ENCODE measurements at places on chromosomes 3 and 15. TPM values are rescaled to one million over a fixed set of nuclear protein-coding genes. Genes with fewer than 3 reads are reported as not detected.
A peak's percentile ranks its signal among the peaks of the same experiment; 100 is the strongest.

Gene CSPG5
- 2.4 TPM for total RNA-seq

Gene SST
- total RNA-seq = not detected

Gene SECISBP2L
- total RNA-seq = 53.6 TPM

Gene PPIB
- 202 TPM for total RNA-seq

Gene IL5RA
- 0.43 TPM for total RNA-seq

DNA sequence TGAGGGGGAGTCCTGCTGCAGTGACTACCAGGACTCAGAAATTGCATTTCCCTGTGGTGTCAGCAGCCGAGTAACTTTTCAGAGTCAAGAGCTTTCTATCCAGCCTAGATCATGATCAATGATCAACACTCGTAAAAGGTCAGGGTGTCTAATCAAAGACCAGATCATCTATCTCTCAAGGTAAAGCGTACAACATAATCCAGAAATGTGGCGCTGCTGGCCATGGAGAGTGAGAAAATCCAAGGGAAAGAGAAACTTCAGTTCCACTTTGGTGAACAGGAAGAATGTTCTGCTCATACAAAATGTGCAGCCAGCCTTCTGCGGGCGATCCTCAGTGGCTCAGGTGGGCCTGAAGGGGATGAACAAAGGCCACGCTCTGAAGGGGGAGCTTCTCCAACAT, 1005.8 kb upstream of the NR2F2 start:
- no peaks in the 10 kb centered on the region for H3K27me3 ChIP-seq
- no peak overlapping the region for H3K4me3 ChIP-seq
- peak overlapping the region; percentile 96 for H3K27ac ChIP-seq
- no peaks in the 10 kb centered on the region for H3K36me3 ChIP-seq
- DNase-seq = no peak

DNA sequence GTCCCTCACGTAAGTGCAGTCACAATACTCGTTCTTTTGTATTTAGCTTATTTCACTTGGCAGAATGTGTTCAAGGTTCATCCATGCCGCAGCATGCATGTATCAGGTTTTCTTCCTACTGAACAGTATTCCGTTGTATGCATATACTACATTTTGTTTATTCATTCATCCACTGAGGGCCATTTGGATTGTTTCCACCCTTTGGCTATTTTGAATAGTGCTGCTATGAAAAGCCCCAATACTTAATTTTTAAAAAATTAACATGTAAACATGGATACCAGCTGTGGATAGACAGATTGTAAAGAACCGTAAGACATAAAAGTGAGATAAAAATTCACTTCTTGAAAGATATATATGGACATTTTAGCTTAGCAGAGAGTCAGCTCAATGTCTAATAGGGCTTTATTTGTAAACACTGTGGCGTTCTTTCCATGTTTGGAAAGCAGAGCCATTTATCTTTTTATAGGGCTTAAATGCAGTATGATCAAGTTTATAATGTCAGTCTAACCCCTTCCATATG, 115.9 kb downstream of the VPS8 start:
- H3K27ac ChIP-seq = no peak overlapping the region
- no peaks in the 10 kb centered on the region for H3K27me3 ChIP-seq
- H3K4me3 ChIP-seq = no peak overlapping the region
- no peaks in the 10 kb centered on the region for H3K4me1 ChIP-seq

DNA sequence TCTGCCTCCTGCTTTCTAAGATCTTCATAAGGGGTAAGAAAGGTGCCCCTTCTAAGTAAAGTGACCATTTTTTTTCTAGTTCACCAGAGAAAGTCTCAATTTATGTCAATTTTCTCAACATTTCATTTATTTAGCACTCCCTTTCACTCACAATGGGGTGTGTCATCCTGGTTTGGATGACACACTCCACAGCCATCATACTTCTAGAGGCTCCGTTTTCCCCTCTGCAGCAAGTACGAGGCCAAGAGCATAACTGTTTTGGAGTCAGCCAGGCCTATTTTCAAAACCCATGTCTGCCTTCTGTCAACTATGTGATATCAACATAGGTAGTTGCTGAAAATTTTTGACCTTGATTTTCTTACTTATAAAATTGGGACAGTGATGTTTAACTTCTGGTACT, 703.2 kb downstream of the NLGN1 start:
- H3K27me3 ChIP-seq = no peaks in the 10 kb centered on the region
- H3K4me1 ChIP-seq = no peaks in the 10 kb centered on the region
- no peak overlapping the region for H3K4me3 ChIP-seq

DNA sequence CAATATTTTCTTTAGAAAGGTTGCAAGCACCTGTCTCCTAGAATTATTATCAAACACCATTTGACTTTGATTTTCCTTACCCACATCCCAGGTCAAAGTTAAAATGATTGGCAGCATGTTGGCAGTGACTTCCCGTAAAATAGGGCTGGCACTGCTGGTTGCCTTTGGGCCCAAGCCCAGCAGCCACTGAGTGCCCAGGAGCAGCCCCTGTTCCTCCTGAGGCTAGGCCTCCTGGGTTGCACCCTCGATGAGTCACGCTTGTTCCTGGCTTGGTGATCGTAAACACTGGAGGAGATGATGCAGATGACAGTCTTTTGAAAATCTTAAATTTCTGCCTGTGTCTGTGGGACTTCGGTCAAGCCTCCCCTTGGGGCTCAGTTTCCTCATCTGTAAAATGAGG, 290.0 kb downstream of the TLE3 start:
- H3K27me3 ChIP-seq = no peaks in the 10 kb centered on the region
- no peak overlapping the region for H3K27ac ChIP-seq
- H3K4me3 ChIP-seq = no peak overlapping the region

GRCh38 chr3:152667267-152667666, 167.7 kb upstream of the P2RY1 start:
- H3K4me3 ChIP-seq = no peak overlapping the region
- no peaks in the 10 kb centered on the region for H3K4me1 ChIP-seq
- no peaks in the 10 kb centered on the region for H3K36me3 ChIP-seq
- no peak for DNase-seq

GRCh38 chr3:101252307-101252706, 68.1 kb downstream of the IMPG2 start:
- no peaks in the 10 kb centered on the region for H3K36me3 ChIP-seq
- H3K27ac ChIP-seq = no peak overlapping the region
- no peak overlapping the region for H3K4me3 ChIP-seq
- H3K4me1 ChIP-seq = no peaks in the 10 kb centered on the region
- no peaks in the 10 kb centered on the region for H3K27me3 ChIP-seq

DNA sequence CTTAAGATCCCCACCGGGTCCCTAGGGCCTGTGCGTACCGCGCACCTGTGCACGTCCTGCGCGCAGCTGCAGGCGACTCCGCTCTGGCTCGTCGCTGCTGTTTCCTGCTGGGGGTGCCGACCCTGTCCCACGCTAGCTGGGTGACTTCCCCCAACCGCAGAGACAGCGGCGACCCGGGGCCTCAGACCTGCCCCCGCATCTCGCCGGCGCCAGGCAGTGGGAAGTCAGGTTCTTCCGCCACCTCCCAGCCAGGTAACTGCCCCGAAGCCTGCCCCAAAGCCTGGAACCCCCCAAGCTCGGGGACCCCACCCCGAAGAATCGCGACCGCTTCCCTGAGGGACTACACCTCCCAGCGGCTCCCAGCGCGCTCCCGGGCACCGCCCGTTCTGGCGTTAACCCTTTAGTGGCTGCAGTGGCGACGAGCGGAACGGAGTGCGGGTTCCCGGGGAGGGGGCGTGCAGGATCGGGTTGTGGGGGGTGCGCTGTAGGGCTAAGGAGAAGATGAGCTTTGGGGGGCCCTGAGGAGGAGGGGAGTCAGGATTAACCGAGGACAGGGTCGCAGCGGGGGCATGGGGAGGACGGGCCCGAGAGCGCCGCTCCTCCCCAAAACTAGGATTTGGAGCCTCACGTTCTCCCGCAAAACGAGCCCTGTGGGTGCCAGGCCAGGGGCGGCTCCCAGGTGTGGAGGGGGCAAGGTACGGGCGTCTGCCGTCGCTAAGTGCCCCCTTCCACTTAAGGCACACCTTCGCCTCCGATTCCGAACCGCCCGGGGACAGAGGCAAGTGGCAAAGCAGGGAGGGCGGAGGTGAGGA, 589 bp downstream of the NEIL1 start:
- H3K27me3 ChIP-seq = no peaks in the 10 kb centered on the region
- H3K4me3 ChIP-seq = peak overlapping the region; percentile 69
- no peak overlapping the region for H3K27ac ChIP-seq
- peak; percentile 53 for DNase-seq
